ENCODE measurements at places on chromosomes 1 and 21.

DNA sequence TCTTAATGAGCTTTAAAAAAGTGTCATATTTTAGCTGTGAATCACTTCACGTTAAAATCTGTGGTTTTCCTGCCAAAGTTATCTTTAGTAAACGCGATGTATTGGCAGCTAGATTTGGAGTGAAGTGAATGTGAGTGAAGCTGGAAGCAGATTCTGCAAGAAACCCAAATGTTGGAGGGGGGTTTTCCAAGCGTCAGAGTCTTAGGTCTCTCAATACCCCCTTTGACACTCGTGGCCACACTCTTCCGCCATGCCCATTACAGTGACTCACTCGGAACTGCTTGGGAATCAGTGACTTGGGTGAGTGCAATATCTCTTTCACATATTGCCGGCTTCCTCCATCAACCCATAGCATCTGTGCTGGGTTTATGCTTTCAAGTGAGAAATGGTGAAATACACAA lies 17.5 kb downstream of the B3GALT5 start:
- no peak for DNase-seq

DNA sequence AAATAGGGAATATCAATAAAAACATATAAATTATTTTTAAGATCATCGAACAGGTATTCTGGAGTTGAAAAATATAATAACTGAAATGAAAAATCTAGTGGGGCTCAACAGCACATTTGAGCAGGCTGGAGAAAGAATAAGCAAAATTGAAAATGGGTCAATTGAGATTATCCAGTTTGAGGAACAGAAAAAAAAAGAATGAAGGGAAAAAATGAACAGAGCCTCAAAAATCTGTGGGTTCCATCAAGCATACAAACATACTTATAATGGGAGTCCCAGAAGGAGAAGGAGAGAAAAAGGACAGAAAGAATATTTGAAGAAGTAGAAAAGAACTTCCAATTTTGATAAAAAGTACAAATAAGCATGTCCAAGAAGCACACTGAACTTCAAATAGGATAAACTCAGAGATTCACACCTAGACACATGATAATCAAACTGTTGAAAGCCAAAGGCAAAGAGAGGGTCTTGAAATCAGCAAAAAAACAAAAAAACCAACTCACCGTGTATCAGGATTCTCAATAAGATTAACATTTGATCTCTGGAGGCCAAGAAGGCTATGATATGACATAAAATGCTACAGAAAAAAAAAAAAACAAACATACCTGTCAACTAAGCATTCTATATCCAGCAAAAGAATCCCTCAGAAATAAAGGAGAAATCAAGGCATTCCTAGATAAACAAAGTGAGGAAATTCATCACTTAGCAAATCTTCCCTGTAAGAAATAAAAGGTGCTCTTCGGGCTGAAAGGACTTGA lies 5.4 kb upstream of the COQ8A start:
- DNase-seq: no peak

- no peak for DNase-seq
Measured at GRCh38 chr1:244735404-244735803, 82.5 kb downstream of the DESI2 start.

DNA sequence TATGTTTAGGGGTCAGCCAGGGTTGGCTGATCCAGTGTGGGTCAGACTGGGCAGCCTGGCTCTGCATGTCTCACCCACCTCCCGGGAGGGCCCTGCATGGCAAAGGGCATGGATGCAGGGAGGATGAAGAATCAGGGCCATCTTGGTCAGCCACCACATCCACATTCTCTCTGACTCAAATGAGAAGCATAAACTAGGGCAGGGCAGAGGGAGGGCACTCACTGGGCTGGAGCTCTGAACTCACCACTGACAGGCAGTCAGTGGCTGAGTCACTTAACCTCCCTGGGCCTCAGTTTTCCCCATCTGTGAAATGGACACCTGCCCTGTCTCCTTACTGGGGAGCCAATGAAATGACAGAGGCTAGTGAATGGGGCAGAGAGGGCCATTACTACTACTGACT lies 4.3 kb upstream of the CELA2A start:
- no peak for DNase-seq

DNA sequence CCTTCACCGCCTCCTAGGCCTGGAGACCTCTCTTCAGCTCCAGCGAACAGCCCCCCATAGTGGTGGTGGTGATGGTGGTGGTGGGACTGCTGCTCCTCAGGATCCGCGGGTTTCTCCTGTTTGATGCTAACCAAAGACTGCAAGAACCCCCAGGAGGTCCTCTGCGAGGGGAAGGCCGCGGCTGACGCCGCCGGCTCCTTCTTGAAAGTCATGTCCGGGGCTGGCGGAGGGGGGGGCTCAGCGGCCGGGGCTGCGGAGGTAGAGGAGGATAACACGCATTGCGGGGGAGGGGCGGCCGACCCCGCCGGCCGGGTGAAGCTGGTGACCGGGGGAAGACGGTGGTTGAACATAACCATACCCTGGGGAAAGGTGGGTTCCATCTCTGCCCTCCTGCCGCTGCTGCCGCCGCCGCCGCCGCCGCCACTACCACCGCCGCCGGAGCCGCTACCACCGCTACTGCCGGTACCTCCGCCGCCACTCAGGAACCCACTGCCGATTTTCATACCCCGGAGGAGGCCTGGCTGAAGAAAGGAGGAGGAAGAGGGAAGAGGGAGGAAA lies 554 bp downstream of the ZNF281 start:
- DNase-seq: peak; percentile 36

- no peak for DNase-seq
Measured at GRCh38 chr1:233843525-233844204, 60.8 kb upstream of the SLC35F3 start.

GRCh38 chr1:19654886-19655717 lies 9.6 kb upstream of the HTR6 start:
- DNase-seq: no peak

- no peak for DNase-seq
Measured at GRCh38 chr1:173302890-173303829, 96.0 kb upstream of the TNFSF4 start.

DNA sequence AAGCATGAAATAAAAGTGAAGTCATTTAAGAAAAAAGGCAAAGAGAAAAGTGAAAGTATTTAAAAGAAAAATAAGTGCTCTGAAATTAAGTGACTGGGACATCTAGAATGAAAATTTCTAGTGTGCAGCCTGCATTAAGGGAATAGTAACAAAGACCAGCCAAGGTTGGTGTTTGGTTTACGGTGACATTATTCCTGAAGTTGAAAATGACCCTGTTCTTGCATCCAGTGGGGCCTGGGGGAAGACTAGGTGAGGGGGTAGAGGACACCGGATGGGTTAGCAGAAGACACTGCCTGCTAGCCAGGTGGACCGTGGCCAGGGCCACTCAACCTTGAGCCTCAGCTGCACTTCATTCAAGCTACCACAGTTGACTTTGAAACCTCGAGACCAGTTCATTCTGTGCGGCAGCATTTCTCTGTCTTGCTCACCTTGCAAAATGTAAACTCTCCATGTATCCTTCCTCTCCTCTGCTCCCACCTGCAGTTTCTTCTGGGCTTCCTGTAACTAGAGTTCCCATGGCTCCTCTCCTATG lies 14.3 kb upstream of the KCNK1 start:
- no peak for DNase-seq

Measured in effector memory CD8-positive, alpha-beta T cell (primary cell).